ENCODE measurements at places on chromosomes 6 and 20.

DNA sequence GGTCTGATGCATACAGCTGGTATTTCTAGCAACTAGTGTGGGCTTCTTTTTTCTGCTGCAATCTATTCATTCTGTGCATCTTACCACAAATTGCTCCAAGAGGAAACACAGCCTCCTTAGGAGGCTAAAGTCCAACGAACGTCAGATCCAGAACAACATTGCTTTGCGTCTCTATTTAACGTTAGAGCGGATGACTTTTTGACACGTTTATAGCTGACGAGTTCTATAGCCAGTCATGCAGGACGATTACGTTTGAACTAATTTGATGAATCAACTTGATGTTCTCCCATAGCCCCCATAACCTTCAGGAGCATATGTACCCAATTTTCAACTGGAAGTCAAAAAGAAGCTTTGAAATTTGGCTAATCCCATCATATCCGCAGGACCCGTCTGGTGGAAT, 59.9 kb downstream of the TSHZ2 start:
- DNase-seq = no peak

DNA sequence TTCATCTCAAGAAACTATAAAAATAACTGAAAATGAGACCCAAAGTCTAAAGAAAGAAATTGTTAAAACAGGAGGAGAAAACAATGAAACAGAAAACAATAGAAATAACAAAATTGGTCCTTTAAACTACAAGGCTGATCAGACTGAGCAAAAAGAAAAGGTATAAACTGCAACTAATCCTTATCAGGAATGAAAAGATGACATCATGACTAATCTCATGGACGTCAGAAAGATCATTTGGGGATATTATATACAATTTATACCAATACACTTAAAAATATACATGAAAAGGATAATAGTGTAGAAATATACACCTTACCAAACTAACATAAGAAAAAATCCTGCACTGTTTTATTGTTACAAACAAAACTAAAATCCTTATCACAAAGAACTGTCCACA, 315.6 kb downstream of the TAF4 start:
- no peak for DNase-seq

- no peak for DNase-seq
Observed at GRCh38 chr6:25312703-25313102, 33.5 kb downstream of the CARMIL1 start.

- no peak for DNase-seq
Observed at GRCh38 chr6:35469751-35470662, 1.8 kb downstream of the RPL10A start.

- DNase-seq = no peak
Observed at GRCh38 chr6:81791756-81792155, 39.3 kb upstream of the TENT5A start.

DNA sequence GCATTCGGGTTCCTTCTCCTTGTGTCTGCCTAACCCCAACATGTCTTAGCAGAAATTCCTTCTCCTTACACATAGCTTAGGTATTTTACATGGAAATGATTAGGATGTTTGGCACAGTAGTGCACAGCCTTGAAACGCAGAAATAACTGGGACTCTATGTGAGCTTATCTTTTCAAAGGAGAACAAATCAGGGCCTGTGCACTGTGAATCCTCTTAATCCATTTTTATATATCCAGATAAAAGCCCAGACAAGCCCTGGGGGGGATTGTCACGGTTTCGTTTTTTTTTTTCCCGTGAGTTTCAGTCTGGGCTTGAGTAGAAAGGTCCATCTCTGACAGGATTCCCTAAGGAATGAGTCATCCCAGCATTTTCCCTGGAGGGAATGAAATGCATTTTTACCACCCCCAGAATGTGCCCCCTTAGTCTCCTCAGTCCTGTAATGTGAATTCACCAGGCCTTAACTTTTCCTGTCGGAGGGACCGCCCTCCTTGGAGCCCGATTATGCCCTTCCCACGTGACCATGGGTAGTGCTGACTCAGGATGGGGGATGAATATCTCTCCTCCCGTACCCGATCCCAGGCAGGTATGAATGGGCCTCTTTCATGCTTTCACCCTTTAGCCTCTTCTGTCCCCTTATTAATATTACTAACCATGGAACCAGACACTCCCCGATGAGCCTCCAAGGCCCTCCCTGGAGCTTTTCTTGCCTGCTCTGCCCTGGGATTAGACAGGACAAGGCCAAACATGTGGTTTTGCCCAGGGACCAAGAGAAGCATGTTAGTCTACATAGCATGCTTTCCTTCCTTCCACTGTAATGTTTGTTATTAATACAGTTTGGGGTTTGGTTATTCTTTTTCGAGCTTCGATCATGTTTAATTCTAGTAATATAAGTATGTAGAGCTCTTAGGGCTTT, 23.9 kb upstream of the NAA20 start:
- no peak for DNase-seq

DNA sequence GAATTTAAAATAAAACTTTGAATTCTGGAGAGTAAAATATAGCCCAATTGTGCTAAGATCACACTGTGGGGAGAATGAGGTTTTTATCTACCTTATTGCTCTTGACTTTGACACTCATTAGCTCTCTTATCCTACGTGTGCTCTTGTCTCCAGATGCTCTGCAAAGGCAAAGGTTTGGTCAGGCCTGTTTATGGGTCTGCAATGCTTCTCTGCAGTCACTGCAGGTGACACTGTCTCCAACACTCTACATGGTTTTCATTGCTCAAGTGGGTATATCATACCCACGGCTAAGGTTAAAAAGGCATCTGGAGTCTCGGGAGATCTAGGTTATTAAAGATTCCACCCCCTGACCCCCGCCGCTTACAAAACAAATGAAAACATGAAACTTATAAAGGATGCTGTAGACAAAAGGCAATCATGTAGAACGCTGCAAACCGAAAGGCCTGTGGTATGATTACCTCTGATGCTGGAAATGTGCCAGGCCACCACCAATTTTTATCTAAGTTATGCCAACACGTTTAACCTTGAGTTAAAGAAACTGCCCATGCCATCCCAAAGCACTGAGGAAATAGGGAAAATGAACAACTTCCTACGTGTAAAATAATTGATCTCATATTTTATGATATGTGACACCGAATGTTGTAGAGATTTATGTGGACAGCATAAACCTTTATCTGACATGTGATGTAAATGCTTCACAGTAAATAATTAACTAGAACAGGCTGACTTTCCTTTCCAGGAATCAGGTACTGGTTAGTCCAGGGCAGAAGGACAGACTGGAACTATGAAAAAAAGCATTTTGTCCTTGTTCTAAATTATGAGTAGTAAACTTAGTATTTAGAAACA, 238.2 kb upstream of the NOX3 start:
- no peak for DNase-seq

- peak; percentile 16 for DNase-seq
Observed at GRCh38 chr20:64139199-64140060, 24.8 kb upstream of the MYT1 start.

GRCh38 chr6:92341201-92341600, 1078.2 kb downstream of the EPHA7 start:
- no peak for DNase-seq

- no peak for DNase-seq
Observed at GRCh38 chr6:144062786-144063185, 32.6 kb downstream of the SF3B5 start.

GRCh38 chr20:45440891-45441685, 25.1 kb downstream of the PIGT start:
- no peak for DNase-seq

DNA sequence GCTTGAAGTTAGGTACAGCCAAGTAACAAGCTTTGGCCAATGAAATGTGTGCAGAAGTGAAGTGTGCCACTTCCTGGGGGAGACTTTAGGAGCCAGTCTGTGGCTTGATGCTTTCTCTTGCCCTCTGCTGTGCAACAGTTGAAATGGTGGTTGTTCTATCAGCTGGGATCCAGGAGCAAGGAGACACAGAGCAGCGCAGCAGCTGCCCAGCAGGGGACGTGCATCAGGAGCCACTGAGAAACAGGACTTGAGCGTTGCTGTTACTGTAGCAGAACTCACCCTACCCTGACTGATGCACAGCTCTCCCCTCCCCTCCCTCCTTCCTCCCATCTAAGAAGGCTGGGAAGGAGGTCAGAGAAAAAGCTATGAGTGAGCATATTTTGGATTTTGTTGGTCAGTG, 18.9 kb upstream of the CCN5 start:
- DNase-seq = no peak

DNA sequence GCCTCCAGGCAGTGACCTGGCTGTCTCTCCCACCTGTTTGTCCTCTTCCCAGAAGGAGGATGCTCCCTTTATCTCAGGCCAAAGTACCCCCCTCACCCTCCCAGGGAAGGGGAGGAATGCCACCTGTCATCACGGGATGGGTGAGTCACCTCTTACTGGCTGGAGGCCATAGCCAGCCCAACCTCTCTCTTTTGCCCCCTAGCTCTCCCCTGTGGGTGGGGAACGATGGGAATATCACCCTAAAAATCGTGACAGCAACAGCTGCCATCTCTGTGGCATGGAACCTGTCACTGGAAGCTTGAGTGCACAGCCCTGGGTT, 137.5 kb upstream of the PTPN1 start:
- DNase-seq = no peak

GRCh38 chr6:137353346-137353745, 134.2 kb upstream of the IFNGR1 start:
- DNase-seq = no peak

DNA sequence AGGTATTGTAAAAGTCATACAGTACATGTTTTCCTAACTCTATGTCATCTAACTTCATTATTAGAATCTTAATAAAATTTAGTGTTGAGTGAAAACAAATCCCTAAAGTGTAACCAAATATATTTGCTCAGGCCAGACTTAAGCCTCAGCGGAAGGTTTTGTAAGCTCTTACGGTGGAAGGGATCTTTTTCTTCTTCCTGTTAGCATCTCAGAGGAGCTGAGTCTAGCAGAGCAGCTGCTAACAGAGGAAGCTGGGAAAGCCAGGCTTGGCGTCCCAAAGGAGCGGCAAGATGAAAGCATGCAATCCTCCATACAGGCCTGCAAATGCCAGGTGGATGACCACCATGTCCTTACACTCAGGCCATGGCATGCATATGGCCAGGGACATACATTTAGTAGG, 72.4 kb downstream of the ADTRP start:
- DNase-seq = no peak

GRCh38 chr6:144895313-144896278, 610.5 kb downstream of the UTRN start:
- no peak for DNase-seq

DNA sequence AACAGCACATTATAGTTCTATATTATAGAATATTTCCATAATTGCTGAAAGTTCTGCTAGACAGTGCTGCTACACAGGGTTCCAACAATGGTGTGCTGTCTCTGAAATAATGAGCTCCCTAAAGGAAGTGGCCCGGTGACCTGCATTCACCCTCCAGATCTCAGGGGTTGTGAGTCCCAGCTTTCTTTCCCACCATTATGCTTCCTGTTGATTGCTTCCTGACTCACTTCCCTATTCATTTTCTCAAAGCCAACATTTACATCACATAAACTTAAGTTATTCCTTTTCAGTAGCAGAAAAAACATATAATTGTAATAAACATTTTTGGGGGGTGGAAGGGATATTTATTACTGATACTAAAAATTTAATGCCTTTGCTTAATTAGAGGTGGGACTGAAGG, 12.9 kb upstream of the CCN6 start:
- DNase-seq = no peak

GRCh38 chr6:27031302-27031701, 216.2 kb upstream of the PRSS16 start:
- DNase-seq = no peak

DNA sequence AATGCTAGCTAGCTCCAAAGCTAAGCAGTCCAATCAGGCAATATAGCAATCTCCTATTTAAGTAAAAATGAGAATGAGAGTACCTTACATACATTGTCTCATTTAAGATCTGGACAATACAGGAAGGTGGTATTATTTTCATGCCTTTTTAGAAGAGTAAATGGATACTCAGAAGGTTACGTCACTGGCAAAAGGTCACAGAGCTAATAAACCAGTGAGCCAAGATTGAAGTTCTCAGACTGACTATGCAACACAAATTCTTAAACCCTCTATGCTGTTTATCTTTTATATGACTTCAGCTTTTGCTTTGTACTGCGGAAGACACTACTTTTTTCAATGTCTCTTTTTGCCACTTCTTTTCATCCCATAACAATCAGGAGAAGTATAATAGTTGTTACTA, 135.2 kb upstream of the PRL start:
- DNase-seq = no peak

- no peak for DNase-seq
Observed at GRCh38 chr6:27891320-27891875, 20.8 kb downstream of the OR2B2 start.

DNA sequence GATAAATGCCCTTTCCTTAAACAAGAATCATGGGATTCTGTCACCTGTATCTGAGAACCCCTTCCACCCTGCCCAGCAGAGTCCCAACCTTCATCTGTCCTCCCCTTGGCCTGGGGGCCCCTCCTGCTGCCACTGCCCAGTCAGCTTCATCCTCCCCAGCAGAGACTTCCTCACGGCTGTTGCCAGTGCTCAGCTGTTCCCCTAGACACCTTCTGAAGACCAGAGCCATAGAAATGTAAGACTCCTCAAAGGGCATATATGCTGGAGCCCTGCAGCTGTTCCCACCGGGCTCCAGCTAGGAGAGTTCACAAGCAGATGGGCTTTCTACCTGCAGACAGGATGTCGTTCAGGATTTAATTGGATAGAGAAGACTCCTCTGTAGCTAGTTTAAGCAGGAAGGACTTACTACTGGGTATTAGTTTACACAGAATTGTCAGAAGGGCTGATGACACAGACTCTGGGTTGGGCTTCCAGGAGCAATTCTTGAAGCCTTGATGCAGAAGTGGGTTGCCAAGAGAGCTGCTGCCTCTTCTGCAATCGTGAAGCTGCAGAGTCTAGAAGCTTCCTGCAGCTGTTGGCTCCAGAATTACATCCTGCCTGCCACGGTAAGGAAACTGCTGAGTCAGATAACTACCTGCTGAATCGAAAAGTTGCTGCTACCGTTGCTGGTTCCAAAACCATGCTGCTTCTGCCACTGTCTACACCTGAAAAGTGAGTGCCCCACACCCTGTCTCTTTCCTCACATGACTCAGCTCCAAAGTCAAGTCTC, 57.1 kb upstream of the MLN start:
- no peak for DNase-seq

GRCh38 chr6:105746130-105746505, 340.0 kb upstream of the PRDM1 start:
- no peak for DNase-seq

DNA sequence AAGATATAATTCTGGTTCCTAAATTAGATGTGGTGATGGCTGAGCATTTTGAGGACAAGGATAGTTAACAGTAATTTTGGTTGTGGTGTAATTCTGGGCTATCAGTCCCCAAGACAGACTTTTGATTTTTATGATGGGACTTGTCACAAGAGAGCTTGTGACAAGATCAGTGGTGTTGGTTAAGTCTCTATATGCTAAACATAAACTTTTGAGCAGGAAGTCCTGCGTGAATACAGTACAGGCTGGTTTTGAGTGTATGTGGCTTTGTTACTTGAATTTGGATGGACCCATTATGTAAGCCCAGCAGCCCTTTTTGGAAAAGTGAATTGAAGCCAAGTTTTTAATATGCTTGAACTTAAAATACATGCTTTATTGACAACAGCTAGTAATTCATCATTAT, 38.9 kb downstream of the HECA start:
- DNase-seq = no peak

Measured in omental fat pad (tissue), 4 donors.